ENCODE measurements at places on chromosomes 7 and 10.

DNA sequence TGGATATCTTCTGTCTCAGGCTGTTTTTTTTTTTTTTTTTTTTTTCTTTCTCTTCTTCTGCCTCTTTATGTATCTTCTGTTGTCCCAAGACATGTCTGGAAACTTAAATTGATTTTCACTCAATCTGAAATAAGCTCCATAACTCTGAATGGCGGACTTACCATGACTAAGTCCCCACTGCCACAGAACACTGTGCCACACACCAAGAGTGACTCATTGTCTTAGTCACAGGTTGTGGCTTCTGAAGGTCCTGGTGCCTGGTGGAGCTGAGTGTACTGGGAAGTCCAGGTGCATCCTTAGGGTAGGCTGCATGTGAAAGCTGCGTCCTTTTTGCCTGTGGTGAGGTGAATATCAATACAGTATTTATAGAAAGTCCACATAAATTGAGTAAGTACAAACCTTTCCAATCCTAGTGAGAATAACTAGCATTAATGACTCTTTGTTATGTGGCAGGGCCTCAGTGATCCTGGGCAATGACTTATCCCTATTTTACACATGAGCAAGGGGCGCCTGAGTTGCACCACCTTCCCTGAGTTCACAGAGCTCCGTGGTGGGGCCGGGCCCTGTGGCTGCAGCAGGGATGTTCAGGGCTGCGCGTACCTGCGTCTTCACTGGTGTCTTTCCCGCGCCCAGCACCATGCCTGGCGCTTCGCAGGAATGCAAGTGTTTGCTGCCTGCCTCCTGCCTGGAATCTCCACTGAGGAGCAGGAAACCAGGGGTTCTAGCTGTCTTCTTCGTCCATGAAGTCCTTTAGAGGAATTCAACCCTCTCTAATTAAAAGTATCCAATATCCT, 4.3 kb downstream of the PFKP start:
- no peak for DNase-seq

DNA sequence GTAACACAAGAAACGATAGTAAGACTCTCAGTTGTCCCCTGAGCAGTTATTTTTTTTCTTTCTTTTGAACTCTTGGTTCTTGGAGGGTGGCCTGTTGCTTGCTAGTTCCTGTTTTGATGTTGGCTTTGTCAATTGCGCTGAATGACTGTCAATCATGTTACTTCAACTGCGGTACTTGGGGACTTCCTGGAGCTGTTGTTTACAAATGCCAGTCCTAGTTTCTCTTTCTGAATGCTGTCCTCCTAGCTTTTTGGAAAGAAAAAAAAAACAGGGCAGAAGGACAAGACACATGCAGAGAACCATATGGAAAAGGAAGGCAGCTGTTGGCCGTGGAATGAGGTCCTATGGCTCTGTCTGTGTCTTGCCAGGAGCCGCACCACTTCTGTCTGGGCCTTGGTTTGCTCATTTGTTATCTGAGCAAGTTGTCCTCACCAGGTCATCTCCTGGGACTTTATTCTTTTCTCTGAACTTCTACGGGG, 7.0 kb upstream of the PDCD4 start:
- DNase-seq, result no peak

DNA sequence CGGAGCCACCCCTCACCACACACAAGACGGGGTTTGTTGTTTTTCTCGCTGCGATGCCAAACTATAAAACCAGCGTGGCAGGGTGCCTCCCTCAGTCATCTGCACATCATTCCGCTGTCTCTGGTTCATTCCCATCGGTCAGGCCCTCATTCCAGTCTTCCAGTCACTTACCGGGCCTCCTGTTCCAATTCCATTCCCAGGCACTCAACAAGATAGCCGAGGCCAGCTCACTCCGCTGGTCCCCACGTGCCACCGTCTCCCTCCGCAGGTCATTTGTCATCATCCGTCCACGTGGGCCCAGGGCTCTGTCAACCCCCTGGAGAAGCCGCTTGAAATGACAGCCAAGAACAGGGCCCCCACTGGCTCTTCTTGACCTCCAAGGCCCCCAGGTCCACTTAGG, 6.1 kb upstream of the TMEM184A start:
- DNase-seq, result no peak

DNA sequence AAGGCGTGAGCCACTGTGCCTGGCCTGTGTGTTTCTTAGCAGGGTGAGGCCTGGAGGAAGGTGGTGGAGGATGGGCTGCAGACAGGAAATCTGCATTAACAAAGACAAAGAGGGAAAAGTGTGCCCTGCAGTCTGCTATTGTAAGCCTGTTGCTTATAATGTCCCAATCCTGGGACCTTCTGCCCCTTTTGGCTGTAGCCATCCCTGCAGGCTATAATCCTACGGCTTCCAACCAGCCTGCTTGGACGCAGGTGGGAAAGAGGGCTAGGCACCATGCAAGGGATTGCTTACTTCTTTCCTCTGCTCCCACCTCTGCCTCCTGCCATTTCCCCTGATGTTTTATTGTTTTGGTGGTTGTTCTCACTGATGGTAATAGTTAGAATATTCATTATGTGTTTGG, 434.3 kb downstream of the PLXNA4 start:
- no peak for DNase-seq

GRCh38 chr10:108303149-108303548, 1138.6 kb upstream of the SORCS1 start:
- no peak for DNase-seq

GRCh38 chr7:30815388-30815854, 44.2 kb downstream of the MINDY4 start:
- no peak for DNase-seq

DNA sequence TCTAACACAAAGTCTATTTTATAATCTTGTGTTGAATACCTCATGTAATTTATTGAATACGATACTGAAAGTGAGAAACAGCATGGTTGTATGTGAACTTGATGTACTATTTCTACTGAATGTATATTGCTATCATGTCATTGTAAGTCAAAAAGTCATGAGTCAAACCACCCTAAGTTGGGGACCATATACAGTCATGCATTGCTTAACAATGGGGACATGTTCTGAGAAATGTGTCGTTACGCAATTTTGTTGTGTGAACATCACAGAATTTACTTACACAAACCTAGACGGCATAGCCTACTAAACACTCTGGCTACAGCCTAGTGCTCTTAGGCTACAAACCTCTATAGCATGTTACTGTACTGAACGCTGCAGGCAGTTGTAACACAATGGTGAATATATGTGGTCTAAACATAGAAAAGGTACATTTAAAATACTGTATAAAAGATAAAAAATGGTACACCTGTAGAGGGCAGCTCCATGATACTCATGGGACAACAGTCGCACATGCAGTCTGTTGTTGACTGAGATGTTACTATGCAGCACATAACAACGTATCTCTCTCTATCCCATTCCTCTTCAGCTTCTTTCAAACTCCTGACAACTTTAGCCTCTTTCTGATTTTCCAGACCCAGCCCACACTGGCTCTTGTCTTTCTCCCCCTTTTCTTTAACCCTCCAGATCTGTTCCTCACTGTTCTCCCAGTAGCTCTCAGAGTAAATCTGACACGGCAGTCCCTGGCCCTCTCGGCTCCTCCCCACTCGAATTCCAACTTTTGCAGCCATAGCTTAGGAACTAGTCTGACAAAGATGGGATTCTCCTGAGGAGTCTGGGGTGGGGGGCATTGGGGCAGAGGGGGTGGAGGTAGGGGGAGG, 90.1 kb downstream of the SNX10 start:
- DNase-seq, result no peak

- DNase-seq, result no peak
Measured at GRCh38 chr7:157513682-157514081, 176.9 kb downstream of the DNAJB6 start.

- no peak for DNase-seq
Measured at GRCh38 chr7:155293721-155294510, 3.8 kb upstream of the INSIG1 start.

- no peak for DNase-seq
Measured at GRCh38 chr7:24024276-24025068, 259.5 kb upstream of the NPY start.

DNA sequence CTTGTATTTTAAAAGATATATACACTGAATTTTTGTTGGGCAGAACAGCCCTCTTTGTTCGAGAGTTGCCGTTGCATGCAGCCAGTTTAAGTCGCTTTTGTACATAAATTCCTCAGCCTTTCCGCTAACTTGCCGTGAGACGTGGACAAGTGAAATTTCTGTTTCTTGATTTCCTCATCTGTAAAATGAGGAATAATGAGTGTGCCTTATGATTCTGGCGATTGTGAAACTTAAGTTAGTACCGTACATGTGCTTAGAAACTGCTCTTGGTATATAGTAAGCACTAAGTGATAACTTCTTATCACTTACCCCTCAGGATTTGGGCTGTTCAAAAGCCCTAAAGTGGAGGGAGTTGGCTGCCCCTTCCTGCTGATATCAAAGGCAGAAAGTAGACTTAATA, 1.4 kb downstream of the CCNJ start:
- DNase-seq, result no peak

DNA sequence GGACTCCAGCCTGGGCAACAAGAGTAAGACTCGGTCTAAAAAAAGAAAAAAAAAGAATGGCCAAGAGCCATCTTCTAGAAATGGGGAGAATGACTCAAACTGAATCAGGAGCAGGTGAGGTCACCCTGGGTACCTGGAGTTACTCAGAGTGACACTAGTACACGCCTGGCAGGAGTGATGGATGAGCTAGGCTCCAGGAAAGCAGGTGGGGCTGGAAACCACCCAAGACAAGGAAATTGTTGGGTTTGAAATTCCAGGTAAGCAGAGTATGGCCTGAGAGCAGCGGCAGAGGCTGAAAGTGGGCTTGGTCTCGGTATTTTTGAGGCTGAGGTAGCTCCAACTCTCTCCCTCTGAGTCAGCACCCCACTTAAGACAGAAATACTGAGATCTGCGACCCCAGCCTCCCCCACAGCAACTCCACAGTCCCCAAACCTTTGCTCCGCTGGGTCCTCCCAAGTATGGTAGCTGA, 18.5 kb downstream of the DDIT4 start:
- no peak for DNase-seq

- no peak for DNase-seq
Measured at GRCh38 chr10:104678658-104679057, 37.6 kb downstream of the SORCS3 start.

DNA sequence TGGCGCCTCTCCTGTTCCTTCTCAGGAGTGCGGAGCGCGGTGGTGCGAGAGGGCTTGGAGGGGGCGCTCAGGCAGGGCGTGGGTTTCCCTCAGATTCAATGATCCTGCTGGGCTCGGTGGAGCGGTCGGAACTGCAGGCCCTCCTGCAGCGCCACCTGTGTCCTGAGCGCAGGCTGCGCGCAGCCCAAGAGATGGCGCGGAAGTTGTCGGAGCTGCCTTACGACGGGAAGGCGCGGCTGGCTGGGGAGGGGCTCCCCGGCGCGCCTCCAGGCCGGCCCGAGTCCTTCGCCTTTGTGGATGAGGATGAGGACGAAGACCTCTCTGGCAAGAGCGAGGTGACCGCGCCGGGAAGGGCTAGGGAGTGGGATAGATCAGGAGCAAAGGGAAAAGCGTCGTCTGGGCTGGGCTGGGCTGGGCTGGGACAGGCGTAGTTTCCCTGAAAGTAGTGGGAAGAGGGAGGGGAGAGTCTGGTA, 17.0 kb downstream of the FAM131B start:
- peak; percentile 22 for DNase-seq

- no peak for DNase-seq
Measured at GRCh38 chr10:130354573-130354954, 218.4 kb downstream of the GLRX3 start.

GRCh38 chr7:117323305-117323850, 520 bp upstream of the WNT2 start:
- DNase-seq, result no peak

GRCh38 chr10:47176903-47177868, 122.8 kb upstream of the GDF10 start:
- no peak for DNase-seq

GRCh38 chr7:105126436-105126975, 112.5 kb downstream of the KMT2E start:
- no peak for DNase-seq

DNA sequence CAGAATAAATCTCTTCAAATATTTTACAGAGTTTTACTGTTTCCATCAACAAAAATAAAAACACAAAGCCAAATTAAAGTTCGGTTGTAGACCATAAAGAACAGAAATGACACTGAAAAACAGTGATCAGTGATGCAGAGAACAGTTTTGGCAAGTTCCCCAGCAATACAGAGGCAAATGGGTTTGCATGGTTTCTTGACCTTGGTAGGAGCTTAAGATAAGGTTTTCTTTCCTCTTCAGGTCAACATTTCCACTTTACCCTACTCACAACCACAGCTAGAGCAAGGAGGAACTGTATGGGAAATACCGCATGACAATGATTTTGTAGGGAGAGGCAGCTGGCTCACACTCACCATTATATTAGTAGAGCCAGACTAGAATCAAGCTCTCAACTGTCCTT, 199.5 kb downstream of the SH2D4B start:
- DNase-seq, result no peak

DNA sequence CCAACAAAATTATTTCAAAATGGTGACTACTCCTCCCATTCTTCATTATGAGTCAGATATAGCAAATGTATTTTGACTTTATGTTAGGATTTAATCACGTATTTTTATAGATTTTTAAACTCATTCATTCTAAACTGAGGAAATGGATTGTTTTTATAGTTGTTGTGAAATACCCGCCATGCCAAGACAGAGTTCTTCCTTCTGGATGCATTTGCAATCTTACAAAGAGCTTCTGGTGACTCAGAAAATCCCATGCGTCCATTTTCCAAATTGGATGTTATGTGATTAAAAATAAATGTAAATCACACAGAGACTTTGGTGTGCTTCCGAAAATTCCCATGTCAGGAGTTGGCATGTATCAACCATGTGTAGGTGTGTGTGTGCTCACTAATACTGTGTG, 179.3 kb downstream of the TRIL start:
- no peak for DNase-seq

- no peak for DNase-seq
Measured at GRCh38 chr10:109592391-109592790, 330.9 kb downstream of the XPNPEP1 start.

GRCh38 chr10:111962951-111963350, 220.6 kb downstream of the GPAM start:
- DNase-seq, result no peak

DNA sequence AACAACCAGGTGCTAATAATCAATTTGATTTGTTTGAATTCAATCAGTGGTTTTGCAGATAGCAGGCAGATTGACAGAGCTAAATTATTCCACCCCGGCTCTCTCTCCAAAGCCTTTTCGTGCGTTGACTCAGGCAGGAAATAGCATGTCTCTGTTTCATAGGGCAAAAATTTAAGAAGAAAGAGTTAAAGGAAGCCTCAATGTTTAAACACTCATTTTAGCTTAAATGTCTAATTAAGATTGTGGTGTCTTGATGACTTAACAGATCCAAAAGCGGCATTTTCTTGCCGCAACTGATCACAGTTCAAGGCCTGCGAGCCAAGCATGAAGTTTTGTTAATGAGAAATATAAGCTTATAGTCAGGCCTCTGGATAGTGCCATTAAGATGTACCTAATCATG, 1051.1 kb upstream of the AUTS2 start:
- no peak for DNase-seq

DNA sequence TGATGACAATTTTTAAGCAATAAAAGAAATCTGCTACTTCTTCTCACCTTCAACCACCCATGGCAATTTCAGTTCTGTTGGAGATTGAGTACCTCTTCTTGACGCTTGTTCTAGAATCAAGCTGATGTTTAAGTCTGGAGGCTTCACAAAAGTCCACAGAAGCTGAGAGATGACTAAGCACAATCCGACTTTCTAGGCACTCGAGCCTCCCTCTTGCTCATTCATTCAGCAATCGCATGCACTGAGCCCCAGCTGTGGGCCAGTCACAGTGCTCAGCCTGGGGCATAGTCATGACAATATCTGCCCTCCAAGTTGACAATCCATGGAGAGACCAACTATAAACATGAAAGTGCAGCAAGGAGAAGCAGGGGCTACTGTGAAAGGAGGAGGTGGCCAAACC, 103.2 kb downstream of the IPMK start:
- no peak for DNase-seq

Measured in stimulated activated CD8-positive, alpha-beta memory T cell treated with anti-CD3 and anti-CD28 coated beads, Interleukin-4, amount 100 ng/mL, for 1 hour (primary cell).